ENCODE measurements at places on chromosomes 1 and 21. TPM values are rescaled to one million over a fixed set of nuclear protein-coding genes. Genes with fewer than 3 reads are reported as not detected.

Gene GPR157
- 2.9 TPM for total RNA-seq

Gene TMCO1
- total RNA-seq, result 49.9 TPM

Gene CFAP126
- total RNA-seq, result 0.82 TPM

Gene OR14K1
- not detected for total RNA-seq

Gene SUSD4
- total RNA-seq, result 17.2 TPM

Gene ZNF678
- 34.9 TPM for total RNA-seq

Gene RASSF5
- total RNA-seq, result 10.7 TPM

Gene RHCE
- 4.9 TPM for total RNA-seq

Gene BRINP3
- total RNA-seq, result 4.3 TPM

All from metanephros (tissue), 2 donors.